ENCODE measurements at places on chromosomes 2 and 18.

DNA sequence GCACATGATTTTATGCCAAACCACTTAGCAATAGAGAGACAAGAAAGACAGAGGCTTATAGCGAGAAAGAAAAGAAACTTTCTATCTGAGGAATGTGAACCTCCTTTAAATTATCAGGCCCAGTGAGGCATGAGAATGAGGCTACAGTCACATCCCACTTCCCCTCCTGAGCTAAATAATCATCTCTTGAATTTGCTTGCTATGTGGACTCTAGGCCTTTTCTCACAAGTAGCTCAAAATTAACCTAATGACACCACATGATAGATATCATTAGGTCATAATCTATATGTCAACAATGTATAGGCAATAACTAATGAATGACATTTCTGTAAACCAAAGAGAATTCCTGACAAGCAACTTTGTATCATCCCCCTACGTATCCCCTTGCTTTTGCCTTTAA lies 301.5 kb upstream of the MGAT5 start:
- no peak for DNase-seq

DNA sequence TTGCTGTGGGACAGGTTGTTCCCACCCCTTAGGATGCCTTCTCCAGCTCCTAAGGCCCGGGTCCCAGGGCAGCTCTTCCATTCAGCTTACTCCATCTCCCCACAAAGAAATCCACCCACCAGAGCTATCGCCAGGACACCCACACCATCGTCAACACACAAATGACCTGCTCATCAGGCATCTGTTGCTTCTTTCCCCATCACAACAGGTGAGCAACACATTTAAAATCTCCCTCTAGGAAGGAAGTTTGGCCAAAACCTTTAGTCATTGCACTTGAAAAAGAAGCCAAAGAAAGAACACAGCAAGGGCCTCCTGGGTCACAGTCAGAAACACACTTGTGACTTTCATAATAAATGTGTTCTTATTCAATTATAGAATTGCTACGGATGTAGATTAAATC lies 289.0 kb downstream of the PIEZO2 start:
- DNase-seq, result no peak

DNA sequence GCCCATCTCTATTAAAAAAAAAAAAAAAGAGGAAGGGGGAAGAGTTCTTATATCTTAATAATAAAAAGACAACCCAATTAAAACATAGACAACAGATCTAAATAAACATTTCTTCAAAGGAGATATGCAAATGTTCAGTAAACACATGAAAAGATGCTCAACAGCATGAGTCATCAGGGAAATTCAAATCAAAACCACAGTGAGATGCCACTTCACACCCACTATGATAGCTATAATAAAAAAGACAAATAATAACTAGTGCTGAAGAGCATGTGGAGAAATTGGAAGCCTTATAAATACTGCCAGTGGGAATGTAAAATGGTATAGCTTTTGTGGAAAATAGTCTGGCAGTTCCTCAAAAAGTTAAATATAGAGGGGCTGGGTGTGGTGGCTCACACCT lies 61.5 kb upstream of the CYP20A1 start:
- DNase-seq, result no peak

DNA sequence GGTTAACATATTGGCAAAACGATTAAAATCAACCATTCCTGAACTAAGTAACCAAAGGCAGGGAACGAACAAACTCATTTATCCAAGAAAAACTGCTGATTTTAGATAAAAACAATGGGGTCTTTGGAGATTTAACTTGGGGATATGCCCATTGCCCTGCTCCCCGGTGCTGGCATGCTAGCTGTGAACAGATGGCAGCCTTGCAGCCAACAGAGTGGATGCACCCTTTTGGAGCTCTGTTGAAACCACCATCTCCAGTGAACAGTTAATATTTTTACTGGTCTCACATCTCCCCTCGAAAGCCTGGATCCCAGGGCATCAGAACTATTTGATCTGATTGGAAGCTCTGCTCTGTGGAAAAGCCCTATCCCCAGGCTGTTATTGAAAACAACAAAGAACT lies 303.1 kb downstream of the TGIF1 start:
- no peak for DNase-seq

Measured in sciatic nerve (tissue), 2 donors.